ENCODE measurements at places on chromosomes 13 and 19. TPM values are rescaled to one million over a fixed set of nuclear protein-coding genes. Genes with fewer than 3 reads are reported as not detected.

DNA sequence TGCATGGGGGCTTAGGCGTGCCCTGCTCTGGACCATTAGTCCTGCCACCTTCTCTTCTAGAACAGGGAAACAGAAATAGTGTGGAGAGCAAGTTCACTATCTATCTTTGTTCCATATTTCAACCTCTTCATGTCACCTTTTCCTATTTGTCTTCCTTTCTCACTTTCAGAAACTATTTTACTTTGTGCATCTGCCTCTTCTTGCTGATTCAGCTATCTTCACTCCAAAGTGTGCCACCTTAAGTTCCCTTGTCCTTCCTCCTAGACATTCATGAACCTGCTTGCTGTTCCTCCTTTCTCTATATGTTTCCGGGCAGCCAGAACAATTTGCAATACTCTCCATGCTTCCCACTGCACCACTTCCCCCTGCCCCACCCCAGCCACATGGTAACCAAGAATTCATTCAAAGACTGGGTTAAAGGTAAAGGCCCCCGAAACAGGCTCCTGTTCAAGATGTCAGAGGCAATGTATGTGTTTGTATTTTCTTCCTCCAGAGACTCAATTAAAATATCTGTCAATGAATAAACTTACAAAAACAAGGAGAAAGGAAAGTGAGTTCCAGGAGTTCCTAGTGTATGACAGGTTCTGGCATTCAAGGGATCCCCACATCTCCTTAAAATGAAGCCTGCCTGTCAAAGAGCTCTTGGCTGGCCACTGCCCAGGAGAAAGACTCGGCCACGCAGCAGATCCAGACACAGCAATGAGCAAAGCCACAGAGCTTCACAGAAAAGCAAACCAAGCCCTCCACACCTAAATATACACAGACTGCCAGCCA is 268.1 kb downstream of the DNAJC15 start:
- no peak overlapping the region for H3K4me3 ChIP-seq
- peaks cover 13% of the 10 kb centered on the region for H3K4me1 ChIP-seq
- no peaks in the 10 kb centered on the region for H3K36me3 ChIP-seq
- no peaks in the 10 kb centered on the region for H3K27me3 ChIP-seq

GRCh38 chr19:1238369-1239303 is 831 bp upstream of the CBARP start:
- peak overlapping the region; percentile 63 for H3K27ac ChIP-seq
- H3K4me3 ChIP-seq, result peak overlapping the region; percentile 72
- no peaks in the 10 kb centered on the region for H3K36me3 ChIP-seq
- no peaks in the 10 kb centered on the region for H3K27me3 ChIP-seq
- H3K4me1 ChIP-seq, result peaks cover 32% of the 10 kb centered on the region
- DNase-seq, result no peak

GRCh38 chr19:42176649-42176989 is 40.9 kb downstream of the DEDD2 start:
- H3K27ac ChIP-seq, result no peak overlapping the region
- peaks cover 45% of the 10 kb centered on the region for H3K27me3 ChIP-seq
- no peak for DNase-seq
- H3K4me1 ChIP-seq, result peaks cover 10% of the 10 kb centered on the region
- H3K36me3 ChIP-seq, result no peaks in the 10 kb centered on the region

GRCh38 chr13:78398743-78399410 is 204.5 kb downstream of the POU4F1 start:
- H3K27ac ChIP-seq, result no peak overlapping the region
- H3K27me3 ChIP-seq, result no peaks in the 10 kb centered on the region
- no peaks in the 10 kb centered on the region for H3K36me3 ChIP-seq
- no peaks in the 10 kb centered on the region for H3K4me1 ChIP-seq
- no peak overlapping the region for H3K4me3 ChIP-seq
- DNase-seq, result no peak

- H3K4me1 ChIP-seq, result no peaks in the 10 kb centered on the region
- no peaks in the 10 kb centered on the region for H3K36me3 ChIP-seq
- no peak for DNase-seq
- no peak overlapping the region for H3K4me3 ChIP-seq
- peaks cover 45% of the 10 kb centered on the region for H3K27me3 ChIP-seq
Measured at GRCh38 chr13:94984958-94985357, 272.6 kb upstream of the SOX21 start.

- peak; percentile 93 for DNase-seq
Measured at GRCh38 chr19:48489608-48490216, 20.5 kb downstream of the CYTH2 start.

- peak overlapping the region; percentile 71 for H3K27ac ChIP-seq
- no peaks in the 10 kb centered on the region for H3K27me3 ChIP-seq
- DNase-seq, result no peak
- peaks cover 12% of the 10 kb centered on the region for H3K36me3 ChIP-seq
- H3K4me3 ChIP-seq, result no peak overlapping the region
Measured at GRCh38 chr13:114004420-114005205, 30.7 kb upstream of the C13orf46 start.

GRCh38 chr13:94112227-94112626 is 367.3 kb downstream of the DCT start:
- no peak overlapping the region for H3K4me3 ChIP-seq
- peaks cover 2% of the 10 kb centered on the region for H3K36me3 ChIP-seq
- H3K27ac ChIP-seq, result peak overlapping the region; percentile 46
- H3K4me1 ChIP-seq, result peaks cover 46% of the 10 kb centered on the region
- no peaks in the 10 kb centered on the region for H3K27me3 ChIP-seq

- H3K27ac ChIP-seq, result no peak overlapping the region
- H3K36me3 ChIP-seq, result no peaks in the 10 kb centered on the region
- no peak for DNase-seq
- H3K4me1 ChIP-seq, result no peaks in the 10 kb centered on the region
- no peak overlapping the region for H3K4me3 ChIP-seq
Measured at GRCh38 chr19:51075998-51076397, 6.7 kb downstream of the KLK14 start.

- H3K36me3 ChIP-seq, result peaks cover 21% of the 10 kb centered on the region
- H3K27me3 ChIP-seq, result no peaks in the 10 kb centered on the region
- peaks cover 32% of the 10 kb centered on the region for H3K4me1 ChIP-seq
- H3K27ac ChIP-seq, result peak overlapping the region; percentile 99
- peak overlapping the region; percentile 98 for H3K4me3 ChIP-seq
Measured at GRCh38 chr19:43594710-43595604, 977 bp downstream of the IRGQ start.

- peaks cover 10% of the 10 kb centered on the region for H3K36me3 ChIP-seq
- no peaks in the 10 kb centered on the region for H3K27me3 ChIP-seq
- no peak for DNase-seq
- peaks cover 14% of the 10 kb centered on the region for H3K4me1 ChIP-seq
- H3K4me3 ChIP-seq, result no peak overlapping the region
- H3K27ac ChIP-seq, result no peak overlapping the region
Measured at GRCh38 chr13:30618930-30619279, 1.2 kb downstream of the USPL1 start.

GRCh38 chr13:47287291-47287751 is 390.5 kb upstream of the HTR2A start:
- H3K4me1 ChIP-seq, result no peaks in the 10 kb centered on the region
- H3K27ac ChIP-seq, result no peak overlapping the region
- H3K27me3 ChIP-seq, result peaks cover 6% of the 10 kb centered on the region
- H3K36me3 ChIP-seq, result no peaks in the 10 kb centered on the region

DNA sequence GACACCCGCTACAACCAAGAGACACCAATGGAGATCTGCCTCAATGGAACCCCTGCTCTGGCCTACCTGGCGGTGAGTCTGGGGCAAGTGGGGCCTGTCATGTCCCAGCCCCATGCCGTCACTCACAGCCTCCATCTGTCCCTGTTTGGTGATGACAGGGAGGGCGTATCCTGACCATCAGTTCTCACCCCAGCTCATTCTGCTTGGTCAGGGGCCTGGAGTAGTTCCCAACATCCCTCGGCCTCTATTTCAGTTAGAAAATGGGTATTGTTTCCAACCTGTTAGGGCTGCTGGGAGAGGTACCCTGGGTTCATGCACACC is 18.2 kb downstream of the HIPK4 start:
- peaks cover 32% of the 10 kb centered on the region for H3K36me3 ChIP-seq
- no peaks in the 10 kb centered on the region for H3K27me3 ChIP-seq
- H3K27ac ChIP-seq, result no peak overlapping the region
- peaks cover 5% of the 10 kb centered on the region for H3K4me1 ChIP-seq
- DNase-seq, result no peak

GRCh38 chr13:50643060-50643459 is 200.4 kb downstream of the DLEU7 start:
- H3K27me3 ChIP-seq, result no peaks in the 10 kb centered on the region
- H3K36me3 ChIP-seq, result no peaks in the 10 kb centered on the region
- no peak overlapping the region for H3K27ac ChIP-seq
- H3K4me3 ChIP-seq, result no peak overlapping the region
- H3K4me1 ChIP-seq, result peaks cover 16% of the 10 kb centered on the region
- no peak for DNase-seq

The ZNF492 gene
- not detected for total RNA-seq

The TMC4 gene
- 2.0 TPM for total RNA-seq

The SPACA4 gene
- not detected for total RNA-seq

The RNF225 gene
- total RNA-seq, result not detected

The GNG7 gene
- 5.1 TPM for total RNA-seq

The ZNF93 gene
- 4.7 TPM for total RNA-seq

The ATP4B gene
- not detected for total RNA-seq

The IZUMO4 gene
- 4.8 TPM for total RNA-seq
